ENCODE measurements at places on chromosomes 7 and 10.

DNA sequence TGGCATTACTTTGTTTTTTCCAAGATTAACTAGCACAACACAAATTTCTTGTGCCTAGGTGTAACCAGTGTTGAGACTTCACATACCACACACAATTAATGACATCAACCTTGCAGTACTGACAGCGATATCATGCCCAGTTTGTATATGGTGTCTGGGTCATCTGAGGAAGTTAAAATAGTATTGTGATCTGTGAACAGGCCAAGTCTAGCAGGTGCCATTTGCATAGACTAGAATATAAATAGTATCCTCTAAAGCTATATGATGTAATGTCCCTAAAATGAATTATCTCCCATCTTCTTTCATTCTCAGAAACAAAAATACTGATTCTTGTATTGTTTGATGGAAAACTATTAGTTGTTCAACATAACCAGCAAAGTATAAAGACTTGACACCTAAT lies 175.8 kb upstream of the KAT6B start:
- H3K27me3 ChIP-seq: no peaks in the 10 kb centered on the region
- no peak for DNase-seq
- no peak overlapping the region for H3K27ac ChIP-seq
- no peaks in the 10 kb centered on the region for H3K4me1 ChIP-seq
- peaks cover 3% of the 10 kb centered on the region for H3K36me3 ChIP-seq

DNA sequence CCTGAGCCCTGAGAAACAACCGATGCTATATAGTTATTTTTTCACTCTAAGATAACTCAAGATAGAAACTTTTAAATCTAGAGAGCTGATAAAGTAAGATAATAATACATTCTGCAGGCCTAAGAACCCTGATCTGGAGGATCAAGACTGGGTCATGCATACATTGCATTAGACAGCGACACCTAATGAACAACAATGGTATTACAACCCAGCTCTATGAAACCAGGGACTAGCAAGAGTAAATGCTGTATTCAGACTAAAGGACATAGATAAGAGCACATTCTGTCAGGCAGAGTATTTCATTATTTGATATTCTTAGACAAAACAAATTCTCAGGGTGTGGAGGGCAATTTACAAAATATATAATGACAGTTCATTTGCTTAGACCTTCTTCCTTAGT lies 148.6 kb downstream of the GRK5 start:
- H3K4me3 ChIP-seq: no peak overlapping the region
- H3K4me1 ChIP-seq: peaks cover 11% of the 10 kb centered on the region
- no peak overlapping the region for H3K27ac ChIP-seq
- no peak for DNase-seq
- no peaks in the 10 kb centered on the region for H3K36me3 ChIP-seq

DNA sequence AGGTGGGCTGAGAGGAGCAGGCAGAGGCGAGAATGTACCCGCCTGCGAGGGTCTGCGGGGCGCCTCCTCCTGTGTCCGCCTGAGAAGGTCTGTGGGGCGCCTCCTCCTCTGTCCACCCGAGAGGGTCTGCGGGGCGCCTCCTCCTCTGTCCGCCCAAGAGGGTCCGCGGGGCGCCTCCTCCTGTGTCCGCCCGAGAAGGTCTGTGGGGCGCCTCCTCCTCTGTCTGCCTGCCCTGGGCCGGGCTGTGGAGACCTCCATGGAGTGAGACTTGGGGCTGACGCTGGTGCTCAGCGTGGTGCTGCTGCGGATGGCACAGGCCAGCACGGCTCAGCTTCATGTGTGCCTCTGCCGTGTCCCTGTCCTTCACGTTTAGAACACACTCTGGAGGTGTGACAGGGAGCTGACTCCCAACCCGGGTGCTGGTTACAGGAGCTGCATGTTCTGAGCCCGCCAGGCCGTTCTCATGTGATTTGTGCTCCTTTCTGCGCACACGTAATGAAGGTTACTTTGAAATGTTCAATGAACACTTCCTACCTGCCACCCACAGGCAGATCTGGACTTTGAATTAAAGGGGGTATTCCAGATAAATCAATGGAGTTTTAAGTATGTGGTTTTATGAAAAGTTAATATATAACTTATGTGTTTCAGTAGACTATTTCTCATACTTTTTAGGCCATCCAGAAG lies 20.5 kb upstream of the GET4 start:
- no peak for DNase-seq
- H3K36me3 ChIP-seq: peaks cover 91% of the 10 kb centered on the region
- no peaks in the 10 kb centered on the region for H3K27me3 ChIP-seq
- H3K4me3 ChIP-seq: no peak overlapping the region

GRCh38 chr7:39727231-39728012 lies 104.0 kb downstream of the RALA start:
- H3K36me3 ChIP-seq: no peaks in the 10 kb centered on the region
- no peak for DNase-seq
- peaks cover 7% of the 10 kb centered on the region for H3K4me1 ChIP-seq
- H3K4me3 ChIP-seq: no peak overlapping the region
- H3K27me3 ChIP-seq: no peaks in the 10 kb centered on the region
- H3K27ac ChIP-seq: no peak overlapping the region

DNA sequence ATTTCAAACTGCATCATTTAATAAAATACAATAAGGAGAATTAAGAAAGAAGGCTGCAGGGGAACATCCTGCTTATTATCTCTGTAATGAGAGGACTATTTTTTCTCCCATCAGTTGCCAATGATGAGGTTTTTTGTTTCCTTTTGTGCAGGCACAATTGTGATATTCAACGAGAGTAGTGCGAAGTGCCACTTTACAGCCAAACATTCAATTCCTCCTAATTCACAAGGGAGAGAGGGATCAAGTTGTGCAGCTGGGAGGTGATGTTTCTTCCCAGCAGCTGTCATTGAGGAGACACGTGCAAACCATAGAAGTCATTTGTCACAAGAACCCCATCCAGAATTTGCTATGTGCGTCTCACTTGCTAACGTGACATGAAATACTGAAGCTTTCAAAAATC lies 81.6 kb upstream of the ICA1 start:
- no peaks in the 10 kb centered on the region for H3K27me3 ChIP-seq
- H3K27ac ChIP-seq: no peak overlapping the region
- H3K4me3 ChIP-seq: no peak overlapping the region
- H3K36me3 ChIP-seq: no peaks in the 10 kb centered on the region
- no peaks in the 10 kb centered on the region for H3K4me1 ChIP-seq
- no peak for DNase-seq
